ENCODE measurements at places on chromosomes 4 and X.

- DNase-seq: no peak
Measured at GRCh38 chr4:117740736-117741135, 293.6 kb upstream of the NDST3 start.

GRCh38 chr4:157043131-157043530 lies 32.8 kb upstream of the GLRB start:
- DNase-seq: no peak

DNA sequence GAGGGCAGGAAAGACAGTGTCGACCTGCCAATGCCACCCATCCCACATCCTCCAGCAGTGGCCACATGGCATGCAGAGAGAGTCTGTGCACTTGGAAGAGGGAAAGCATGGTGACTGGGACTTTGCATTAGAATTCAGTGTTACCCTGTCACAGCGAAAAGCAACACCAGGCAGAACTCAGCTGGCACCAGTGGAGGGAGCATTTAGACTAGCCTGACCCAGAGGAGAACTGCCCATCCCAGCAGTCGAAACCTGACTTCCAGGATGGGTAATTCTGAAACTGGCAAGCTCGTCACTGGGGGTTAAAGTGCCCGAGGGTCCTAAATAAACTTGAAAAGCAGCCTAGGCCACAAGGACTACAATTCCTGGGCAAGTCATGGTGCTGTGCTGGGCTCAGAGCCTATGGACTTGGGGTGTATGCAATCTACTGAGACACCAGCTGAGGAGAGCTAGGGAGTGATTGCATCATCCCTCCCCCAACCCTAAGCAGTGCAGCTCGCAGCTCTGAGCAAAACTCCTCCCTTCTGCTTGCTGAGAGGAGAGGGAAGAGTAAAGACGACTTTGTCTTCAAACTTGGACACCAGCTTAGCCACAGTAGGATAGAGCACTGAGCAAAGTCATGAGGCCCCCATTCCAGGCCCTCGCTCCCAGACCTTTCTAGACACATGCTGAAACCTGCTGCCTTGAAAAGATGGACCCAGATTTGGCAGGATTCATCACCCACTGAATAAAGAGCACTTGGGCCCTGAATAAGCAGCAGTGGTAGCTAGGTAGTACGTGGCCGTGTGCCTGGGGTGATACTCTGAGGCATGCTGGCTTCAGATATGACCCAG lies 68.8 kb downstream of the DDX60L start:
- no peak for DNase-seq

- no peak for DNase-seq
Measured at GRCh38 chr4:82865592-82865991, 25.4 kb downstream of the SEC31A start.

DNA sequence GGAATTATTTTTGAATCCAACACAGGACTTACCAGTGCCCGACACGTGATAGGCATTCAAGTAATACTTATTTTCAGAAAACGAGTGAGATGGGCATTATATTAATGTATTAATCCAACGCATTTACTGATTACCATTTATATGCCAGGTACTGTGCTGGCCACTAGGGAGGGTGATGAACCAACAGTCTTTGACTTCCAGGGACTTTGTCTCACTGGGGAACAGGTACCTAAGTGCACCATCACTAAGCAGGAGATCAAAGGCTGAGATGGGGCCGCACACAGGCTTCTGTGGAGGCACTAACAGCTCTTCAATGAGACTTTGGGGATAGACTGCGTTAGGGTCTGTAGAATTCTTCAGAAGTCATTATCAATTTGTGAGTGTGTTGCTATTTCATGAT lies 5.7 kb upstream of the TADA2B start:
- DNase-seq: no peak

DNA sequence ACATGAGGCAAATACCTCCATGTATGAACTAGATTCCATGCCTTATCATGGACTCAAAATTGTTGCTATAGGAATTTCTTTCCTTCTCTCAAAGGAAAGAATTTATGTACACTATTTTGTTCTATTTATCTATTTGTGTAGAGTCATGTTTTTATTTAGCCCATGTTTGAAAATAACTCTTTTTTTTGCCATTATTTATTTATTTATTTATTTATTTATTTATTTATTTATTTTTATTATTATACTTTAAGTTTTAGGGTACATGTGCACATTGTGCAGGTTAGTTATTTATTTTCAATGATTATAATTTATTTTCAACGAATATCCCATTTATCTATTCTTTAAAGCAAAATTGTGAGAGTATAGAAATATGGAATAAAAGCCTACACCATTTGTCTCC lies 177.9 kb downstream of the MAGEE1 start:
- no peak for DNase-seq

Measured in T-helper 9 cell (primary cell).